ENCODE measurements at places on chromosomes 5 and 9.

GRCh38 chr9:133616643-133617405 is 7.6 kb upstream of the FAM163B start:
- DNase-seq: no peak

DNA sequence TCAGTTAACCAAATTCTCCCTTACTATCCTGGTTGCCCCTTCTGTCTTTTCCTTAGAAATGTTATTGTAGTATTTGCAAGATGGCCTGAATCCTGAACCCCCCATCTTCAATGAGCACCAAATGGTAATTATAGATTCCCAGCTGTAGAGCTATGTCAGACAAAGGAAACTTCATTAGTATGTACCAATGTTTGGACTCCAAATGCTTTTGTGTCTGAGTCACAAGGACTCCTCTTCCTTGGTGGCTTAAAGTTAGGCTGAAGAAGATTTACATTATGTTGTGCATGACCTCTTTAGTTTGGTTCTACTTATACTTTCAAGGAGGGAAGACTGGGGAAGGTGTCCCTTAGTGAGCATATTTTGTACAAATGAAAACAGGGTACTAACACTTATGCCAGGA is 105.9 kb upstream of the CDKN2B start:
- no peak for DNase-seq

DNA sequence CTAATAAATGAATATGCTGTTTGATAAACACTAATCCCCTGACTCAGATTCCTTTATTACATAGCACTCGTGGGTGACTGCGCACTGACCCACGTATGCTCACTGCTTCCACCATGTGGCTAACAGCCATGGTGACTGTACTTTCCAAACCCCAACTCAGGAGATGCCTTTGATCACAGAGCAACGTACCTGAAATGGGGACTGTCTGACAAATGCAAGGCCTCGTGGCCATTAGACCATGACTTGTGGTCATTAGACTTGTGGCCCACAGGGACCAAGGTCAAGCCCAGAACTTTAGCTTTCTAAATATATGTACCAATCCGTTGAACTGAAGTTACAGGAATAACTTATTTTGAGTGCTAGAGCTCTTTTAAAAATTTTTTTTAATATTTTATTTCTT is 46.6 kb downstream of the CYFIP2 start:
- DNase-seq: peak; percentile 37

GRCh38 chr5:43006424-43007202 is 33.5 kb downstream of the ANXA2R start:
- no peak for DNase-seq

DNA sequence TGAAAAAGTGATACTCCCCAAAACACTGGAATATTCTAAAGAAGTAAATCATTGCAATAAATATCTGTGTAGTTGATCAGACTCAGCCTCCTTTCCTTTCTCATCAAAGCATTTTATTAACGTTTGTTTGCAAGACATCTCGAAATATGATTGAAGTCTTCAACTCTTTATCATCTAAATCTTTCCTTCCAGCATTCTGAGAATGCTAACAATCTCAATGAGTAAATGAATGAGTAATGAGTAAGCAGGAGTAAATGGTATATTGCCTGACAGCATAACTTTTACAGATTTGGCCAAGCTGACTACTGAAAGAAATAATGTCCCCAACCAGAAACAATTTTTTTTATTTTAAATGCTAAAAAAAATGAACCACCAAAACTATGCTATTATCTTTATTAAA is 157.1 kb downstream of the SLCO4C1 start:
- no peak for DNase-seq

- no peak for DNase-seq
Observed at GRCh38 chr5:145903867-145904266, 31.1 kb upstream of the GRXCR2 start.

DNA sequence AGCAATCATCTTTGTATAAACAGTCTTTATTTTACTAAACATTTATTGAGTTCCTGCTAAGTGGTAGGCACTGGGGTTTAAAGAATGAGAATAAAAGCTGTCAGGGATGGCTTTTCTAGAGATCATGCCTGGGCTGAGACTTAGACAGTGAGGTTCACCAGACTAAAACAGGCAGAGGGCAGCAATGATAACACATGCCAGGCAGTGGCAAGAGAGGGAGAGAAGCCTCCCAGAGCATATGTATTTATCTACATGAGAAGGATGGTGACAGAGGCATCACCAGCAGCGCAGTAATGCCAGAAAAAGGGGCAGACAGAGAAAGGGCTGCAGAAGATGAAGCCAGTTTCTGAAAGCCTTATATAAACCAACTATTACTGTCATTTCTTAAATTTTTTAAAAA is 121.0 kb upstream of the CCDC180 start:
- DNase-seq: no peak

DNA sequence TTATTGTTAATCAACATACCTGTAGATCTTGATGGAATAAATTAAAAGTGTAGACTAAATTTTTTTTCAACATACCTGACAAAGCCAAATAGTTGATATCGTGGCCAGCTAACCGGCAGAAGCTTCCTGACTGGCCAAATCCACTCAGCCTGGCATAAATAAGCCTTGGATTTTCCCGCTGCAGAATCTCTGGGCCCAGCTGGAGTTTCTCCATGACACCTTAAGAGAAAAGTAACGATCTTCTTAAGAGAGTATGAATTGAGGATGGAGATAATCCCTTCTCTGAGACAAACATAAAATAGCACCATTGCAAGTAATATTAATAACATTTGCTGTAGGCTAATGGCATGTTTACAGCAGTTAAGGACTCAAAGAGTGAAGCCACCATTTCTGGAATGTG is 2.2 kb downstream of the AMACR start:
- no peak for DNase-seq

DNA sequence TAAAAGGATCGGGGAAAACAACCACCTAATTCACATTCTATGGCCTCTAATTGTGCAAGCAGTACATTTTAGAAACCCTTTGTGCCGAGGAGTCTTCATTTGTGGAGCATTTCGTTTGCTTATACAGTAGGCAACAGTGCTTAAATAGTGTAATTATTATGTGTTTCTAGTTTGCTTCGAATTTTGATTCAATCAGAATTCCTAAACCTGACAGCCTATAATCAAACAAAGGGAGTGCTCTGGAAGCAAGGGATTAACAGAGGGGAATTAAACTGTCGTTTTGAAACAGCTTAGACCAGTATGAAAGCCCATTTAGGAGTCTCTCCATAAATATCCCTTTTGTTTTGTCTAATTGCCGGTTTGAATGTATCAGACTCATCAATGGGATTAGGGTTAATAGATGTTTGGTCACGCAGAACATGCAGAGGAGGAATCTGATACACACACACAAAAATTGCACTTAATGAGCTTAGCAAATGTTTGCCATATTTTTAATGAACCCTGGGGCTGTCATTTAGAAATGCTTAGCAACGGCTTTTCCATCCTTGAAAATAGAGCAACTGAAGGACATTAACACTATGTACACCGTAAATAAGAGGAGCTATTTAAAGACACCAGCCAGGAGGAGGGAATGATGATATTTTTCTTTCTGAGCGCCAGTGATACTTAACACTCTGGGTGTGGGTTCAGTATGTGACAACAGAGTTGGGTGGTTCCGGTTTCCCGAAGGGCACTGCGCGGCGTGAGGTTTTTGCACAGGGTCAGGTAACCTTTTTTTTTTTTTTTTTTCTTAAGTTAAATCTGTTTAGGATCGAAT is 404.7 kb downstream of the TLE4 start:
- no peak for DNase-seq

DNA sequence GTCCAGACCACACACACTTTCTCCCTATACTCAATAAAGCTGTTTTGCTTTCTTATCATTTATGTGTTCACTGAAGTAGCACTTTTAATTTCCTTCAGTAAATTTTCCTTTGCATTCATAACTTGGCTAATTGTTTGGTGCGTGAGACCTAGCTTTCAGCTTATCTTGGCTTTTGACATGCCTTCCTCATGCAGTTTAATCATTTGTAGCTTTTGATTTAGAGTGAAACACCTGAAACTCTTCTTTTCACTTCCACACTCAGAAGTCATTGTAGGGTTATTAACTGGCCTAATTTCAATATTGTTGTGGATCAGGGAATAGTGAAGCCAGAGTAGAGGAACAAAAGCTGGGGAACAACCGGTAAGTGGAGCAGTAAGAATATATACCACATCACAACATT is 114.7 kb downstream of the ST8SIA4 start:
- DNase-seq: no peak

DNA sequence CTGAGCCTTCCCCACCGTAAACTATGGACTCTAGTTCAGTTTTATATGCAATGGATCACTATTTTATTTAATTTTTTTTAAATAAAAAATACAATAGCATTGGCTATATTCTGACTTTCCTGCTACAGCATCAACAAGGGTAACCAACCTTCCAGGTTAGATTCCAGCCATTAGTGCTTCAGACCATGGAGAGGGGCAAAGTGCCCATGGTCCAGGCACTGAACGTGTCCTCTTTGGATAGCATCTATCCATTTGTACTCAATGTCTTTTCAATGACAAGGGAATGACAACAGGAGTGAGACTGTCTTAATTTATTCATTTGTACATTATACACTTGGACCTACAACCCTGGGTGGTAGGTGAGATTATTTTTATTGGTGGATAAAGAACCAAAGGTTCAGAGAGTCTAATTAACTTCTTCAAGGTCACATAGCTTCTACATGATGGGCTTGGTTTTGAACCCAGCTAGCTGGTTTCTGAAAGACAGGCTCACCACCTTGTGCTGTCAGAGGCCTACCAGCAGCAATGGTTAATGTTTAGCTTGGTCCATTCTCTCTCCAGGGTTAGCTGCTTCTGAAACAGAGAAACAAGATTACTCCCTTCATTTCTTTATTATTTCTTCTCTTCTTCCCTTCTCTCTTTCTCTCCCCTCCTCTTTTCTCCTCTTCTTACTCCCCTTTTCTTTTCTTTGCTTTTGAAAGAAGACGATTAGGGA is 11.5 kb downstream of the TMEM171 start:
- DNase-seq: no peak

DNA sequence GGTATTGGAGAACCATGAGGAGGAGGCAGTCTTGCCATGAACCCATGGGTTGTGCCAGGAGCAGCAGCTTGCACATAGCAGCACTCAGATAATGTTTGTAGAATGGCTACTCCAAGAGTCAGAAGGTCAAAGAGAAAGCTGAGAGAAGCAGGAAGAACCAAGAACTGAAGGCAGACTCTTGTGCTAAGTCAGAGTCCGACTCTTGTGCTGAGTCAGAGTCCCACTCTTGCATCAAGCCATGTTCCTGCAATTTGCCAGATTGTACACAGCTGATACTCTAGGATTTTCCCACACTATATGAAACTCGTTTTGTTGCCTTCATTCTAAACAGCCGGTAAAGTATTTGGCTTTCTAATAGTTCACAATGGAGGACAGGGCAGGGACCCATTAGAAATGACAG is 26.2 kb upstream of the HSPA9 start:
- no peak for DNase-seq

DNA sequence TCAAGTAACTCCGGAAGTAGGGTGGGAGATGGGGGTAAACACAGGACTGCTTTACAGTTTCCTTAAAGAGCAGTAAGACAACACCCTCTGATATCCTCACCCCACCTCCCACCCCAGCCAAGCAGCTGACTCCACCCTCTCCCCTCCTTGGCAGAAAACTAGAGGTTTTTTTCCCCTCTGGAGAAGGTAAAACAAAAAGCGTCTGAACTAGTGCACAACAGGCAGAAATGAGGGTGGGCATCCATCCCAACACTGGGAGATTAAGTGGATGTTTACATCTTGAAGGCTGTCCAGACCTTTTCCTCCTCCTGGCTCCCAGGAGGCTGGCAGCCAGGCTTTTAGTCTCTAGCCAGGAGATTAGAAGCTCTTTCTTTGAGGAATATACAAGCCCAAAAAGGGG is 13.9 kb upstream of the CTNNAL1 start:
- no peak for DNase-seq

GRCh38 chr9:122366074-122366660 is 4.7 kb upstream of the PTGS1 start:
- DNase-seq: no peak

DNA sequence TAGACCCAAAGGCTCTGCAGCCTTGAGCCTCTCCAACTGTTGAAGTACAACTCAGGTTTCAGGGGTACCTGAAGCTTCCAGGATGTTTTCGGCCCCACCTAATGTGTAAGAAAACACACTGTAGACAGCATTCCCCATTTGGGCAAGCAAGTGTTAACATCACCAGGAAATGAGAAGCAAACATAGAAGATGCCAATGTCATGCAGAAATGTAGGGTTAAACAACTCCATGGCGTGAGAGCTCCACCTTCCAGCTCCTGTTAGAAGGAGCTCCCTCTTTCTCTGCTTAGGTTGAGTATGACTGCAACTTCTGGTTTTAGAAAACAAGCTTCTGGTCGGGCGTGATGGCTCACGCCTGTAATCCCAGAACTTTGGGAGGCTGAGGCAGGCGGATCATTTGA is 31.0 kb upstream of the DENND1A start:
- no peak for DNase-seq

DNA sequence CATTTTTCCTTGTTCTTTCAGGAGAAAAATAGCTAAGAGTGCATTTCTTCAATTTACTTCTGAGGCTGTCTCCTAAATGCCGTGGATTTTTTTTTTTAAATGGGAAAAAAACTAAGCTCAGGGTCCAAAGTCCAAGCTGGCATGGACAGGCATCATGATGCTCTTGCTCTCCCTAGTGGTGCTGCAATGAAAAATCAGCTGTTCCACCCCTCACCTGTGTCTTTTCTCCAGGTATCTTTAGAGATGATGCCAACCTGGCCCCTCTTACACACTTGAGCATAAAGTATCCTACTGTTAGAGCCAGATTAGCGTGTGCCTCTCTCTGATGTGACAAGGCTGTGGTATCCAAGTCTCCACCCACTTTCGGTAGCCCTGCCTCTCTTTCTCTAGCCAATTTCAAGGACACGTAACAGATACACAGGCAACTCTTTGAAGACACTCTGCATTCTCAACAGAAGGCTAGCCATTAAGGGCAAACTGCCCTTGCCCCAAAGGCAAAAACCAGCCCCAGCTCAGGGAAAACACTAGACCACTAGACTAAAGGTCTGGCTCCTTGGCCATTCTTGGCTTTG is 208.8 kb downstream of the SAXO1 start:
- DNase-seq: no peak

Data from activated CD8-positive, alpha-beta memory T cell treated with anti-CD3 and anti-CD28 coated beads for 1 hour (primary cell).